ENCODE measurements at places on chromosomes 11 and 22.

GRCh38 chr11:84947970-84948580 lies 679.1 kb downstream of the DLG2 start:
- no peak for DNase-seq

GRCh38 chr11:68269414-68270081 lies 2.2 kb downstream of the C11orf24 start:
- no peak for DNase-seq

GRCh38 chr22:31081963-31082605 lies 966 bp downstream of the SMTN start:
- DNase-seq = no peak

- DNase-seq = no peak
Measured at GRCh38 chr11:36657610-36658267, 59.7 kb upstream of the RAG2 start.

DNA sequence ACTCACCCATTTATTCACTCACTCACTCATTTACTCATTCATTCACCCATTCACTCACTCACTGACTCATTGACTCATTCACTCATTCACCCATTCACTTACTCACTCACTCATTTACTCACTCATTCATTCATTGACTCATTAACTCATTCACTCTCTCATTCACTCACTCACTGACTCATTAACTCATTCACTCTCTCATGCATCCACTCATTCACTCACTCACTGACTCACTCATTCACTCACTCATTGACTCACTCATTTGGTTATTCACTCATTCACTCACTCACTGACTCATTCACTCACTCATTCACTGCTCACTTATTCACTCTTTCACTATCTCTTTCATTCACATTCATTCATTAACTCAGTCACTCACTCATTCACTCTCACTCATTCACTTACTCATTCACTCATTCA lies 2.5 kb upstream of the MUC5AC start:
- DNase-seq = no peak

DNA sequence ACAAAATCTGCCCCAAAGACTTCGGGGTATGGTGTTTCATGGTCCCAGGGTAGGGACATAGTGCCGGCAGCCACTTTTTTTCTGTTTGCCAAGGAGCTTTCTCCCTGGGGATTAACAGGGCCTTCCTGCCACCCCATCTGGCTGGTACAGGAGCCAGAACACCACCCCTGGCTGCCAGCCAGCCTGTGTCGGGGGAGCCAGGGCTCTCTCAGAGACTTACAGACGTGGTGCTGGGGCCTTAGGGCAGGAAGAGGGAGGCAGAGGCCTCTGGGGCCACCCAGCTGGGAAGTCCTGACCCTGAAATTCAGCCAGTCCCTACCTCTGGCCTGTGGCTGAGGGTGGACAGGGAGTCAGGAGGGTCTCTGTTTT lies 52.4 kb upstream of the CDON start:
- DNase-seq = no peak

DNA sequence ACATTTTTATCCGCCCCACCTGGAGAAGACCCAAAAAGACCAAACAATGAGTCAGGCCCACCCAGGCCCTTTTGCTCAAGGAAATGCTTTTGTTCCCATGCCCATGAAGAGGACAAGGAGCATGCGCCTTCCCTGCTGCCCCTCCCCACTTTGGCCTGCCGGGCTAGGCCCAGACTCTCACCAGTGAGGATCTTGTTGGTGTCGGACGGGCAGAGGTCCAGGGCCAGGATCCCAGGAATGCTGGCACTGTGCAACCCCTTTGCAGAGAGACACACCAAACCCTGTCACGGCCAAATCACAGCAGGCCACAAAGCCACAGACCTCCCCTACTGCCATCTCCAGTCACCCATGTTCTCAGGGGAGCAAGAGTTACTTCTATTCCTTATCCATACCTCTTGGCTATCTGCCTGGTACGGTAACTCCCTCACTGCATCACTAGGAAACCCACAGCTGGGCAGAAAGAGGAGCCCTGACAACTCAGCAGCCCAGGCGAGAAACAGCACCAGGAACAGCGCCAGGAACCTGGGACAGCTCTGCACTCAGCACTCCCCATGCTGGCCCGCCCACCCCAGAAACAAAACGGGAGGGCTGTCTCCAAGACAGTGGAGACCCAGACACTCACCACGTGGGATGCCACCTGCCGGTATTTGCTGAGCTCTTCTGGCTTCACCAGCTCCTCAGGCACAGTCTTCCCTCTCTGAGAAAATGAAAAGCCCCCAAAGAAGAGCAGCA lies 5.5 kb downstream of the PRPF19 start:
- DNase-seq = no peak

DNA sequence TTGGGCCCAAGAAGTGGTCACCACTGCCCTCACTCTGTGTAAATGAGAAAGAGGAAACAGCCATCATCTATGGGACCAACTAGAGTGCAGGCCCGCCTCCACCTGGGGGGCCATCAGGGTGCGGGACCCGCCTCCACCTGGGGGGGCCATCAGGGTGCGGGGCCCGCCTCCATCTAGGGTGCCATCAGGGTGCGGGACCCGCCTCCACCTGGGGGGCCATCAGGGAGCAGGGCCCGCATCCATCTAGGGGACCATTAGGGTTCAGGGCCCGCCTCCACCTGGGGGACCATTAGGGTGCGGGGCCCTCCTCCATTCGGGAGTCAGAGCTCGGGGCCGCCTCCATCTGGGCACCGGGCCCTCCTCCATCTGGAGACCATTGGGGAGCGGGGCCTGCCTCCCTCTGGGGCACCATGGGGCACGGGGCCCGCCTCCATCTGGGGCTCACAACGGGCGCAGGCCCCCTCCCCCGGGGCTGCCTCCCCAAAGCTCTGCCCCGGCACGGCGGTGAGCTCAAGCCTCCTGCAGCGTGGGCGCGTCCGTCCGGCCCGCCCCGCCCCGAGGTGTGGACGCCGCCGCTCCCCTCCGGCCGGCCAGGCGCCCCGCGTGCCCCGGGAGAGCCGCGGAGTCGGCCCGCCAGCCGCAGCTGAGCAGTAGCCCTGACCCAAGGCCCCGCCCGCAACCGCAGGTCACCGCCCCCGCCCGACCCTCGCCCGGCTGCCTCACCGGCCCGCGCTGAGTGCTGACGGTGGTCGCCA lies 512 bp downstream of the TOLLIP start:
- DNase-seq = no peak

- DNase-seq = no peak
Measured at GRCh38 chr22:18028817-18029527, 4.6 kb upstream of the MICAL3 start.

DNA sequence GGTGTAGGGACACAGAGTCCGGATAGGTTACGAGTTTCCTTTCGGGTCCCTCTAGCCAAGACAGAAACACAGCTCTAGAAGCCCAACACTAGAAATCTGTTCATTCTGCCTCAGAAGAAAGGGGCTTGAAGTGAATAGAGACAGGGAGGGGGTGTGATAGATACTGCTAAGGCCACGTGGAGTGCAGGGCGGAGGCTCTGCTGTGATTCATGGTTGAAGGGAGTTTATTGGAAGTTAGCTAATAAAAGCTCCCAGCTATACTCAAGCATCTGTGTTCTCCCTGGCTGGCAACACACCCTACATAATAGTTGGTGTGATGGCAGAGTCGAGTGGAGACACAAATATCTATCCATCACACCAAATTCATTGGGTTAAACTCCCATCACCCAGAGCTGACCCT lies 337.4 kb downstream of the CADM1 start:
- DNase-seq = no peak

GRCh38 chr11:11857769-11858168 lies 16.0 kb downstream of the USP47 start:
- no peak for DNase-seq

DNA sequence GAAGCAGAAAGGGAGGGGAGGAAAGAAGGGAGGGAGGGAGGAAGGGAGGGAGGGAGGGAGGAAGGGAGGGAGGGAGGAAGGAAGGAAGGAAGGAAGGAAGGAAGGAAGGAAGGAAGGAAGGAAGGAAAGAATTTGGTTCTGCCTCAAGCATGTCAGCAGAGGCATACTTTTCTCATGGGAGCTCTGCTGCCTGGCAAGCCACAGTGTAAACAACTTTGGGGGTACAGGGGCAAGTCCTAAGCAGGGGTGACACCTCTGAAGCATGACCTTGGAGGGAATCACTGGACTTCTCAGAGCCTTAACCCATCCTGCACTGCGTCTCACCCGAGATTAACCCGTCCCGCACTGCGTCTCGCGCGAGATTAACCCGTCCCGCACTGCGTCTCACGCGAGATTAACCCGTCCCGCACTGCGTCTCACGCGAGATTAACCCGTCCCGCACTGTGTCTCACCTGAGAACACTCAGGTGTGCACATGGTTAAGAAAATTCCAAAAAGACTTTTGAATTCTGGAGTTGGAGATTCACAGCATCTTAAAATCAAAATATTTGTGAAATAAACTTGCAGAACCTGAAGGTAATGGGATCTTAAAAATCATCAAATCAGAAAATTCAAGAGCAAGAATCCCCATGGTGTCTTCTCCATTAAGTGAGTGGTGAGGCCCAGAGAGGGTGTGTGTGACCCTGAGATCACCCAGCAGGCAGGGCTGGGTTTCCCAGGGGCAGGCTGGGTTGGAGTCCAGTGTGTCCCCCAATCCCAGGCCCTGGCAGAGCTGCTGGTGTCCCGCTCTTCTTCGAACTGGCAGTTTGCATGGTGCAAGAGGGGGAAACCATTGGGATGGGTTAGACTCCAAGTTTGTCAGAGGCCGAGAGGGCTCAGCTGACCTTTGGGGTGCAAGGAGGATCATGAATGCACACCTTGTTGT lies 190.4 kb downstream of the MN1 start:
- no peak for DNase-seq

DNA sequence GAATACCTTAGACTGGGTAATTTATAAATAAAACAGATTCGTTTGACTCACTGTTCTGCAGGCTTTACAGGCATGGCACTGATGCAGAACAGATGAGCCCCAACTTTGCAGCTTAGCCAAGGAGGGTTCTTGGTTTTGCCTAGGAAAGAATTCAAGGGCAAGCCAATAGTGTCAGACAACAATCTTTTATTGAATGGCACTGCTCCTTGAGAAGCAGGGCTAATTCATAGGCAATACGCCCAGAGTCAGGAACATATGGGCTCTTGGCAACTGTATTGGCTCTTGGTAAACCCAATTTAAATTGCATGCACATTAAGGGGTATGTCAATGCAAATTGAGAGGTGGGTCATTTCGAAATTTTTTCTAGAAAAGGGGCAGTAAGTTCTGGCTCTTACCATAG lies 87.9 kb downstream of the RAB38 start:
- DNase-seq = no peak

DNA sequence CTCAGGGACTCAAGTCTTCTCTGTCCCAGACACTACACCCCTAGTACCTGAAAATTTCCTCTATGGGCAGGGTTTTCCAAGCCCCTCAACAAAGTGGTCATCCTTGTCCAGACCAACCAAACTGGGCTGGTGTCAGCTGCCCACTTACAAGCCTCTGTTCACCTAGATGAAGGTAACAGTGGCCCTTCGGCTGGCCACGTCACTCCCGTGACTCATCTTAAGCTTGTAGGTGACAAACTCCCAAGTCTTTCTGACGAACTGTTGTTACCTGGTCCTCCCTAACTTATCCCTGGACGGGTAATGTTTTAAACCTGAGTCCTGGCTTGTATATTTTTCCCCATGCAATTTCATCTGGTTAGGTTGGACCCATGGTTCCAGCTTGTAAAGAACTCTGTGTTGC lies 4.7 kb downstream of the CXCR5 start:
- no peak for DNase-seq

GRCh38 chr11:41935241-41935640 lies 475.8 kb upstream of the LRRC4C start:
- no peak for DNase-seq

- DNase-seq = no peak
Measured at GRCh38 chr11:132742929-132743328, 789.4 kb downstream of the OPCML start.

GRCh38 chr11:47061429-47062178 lies 115.1 kb downstream of the ARFGAP2 start:
- no peak for DNase-seq

DNA sequence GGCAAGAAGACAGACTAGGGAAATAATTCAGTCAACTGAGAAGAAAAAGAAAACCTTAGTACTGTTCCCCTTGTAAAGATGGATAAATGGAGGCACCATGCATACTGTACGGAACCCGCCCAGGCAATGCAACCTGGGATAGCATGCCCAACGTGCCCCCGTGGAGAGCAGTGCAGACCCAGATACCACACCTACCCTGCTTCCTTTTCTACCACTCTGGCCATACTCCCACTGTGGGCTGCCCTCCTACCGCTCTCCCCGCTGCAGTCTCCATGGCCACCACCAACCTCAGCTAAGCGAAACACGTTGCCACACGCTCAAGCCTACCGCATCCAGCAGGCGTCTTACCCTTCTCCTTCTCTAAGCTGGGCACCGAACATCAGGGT lies 117.4 kb upstream of the SERPIND1 start:
- no peak for DNase-seq

- no peak for DNase-seq
Measured at GRCh38 chr11:131737357-131737756, 366.9 kb downstream of the NTM start.

GRCh38 chr11:26276798-26277424 lies 55.0 kb upstream of the ANO3 start:
- no peak for DNase-seq

GRCh38 chr11:35145271-35145670 lies 6.3 kb downstream of the CD44 start:
- DNase-seq = no peak

DNA sequence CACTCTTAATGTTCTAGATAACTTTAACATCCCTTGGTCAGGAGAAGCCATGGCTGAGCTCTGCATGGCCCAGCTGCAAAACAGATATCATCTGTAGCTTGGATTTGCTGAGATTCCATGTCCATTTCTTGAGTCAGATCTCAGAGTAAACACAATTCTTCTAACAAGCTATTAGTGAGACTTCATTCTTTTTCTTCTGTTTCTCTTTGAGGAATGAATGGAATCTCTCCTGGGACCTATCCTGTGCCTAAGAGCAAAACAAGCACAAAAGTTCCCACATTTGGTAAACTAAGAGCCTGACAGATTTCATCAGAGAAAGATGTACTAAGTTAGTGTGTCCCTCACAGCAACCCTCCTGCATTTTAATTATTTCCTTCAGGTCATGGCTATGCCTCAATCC lies 142.8 kb downstream of the MAML2 start:
- DNase-seq = no peak

DNA sequence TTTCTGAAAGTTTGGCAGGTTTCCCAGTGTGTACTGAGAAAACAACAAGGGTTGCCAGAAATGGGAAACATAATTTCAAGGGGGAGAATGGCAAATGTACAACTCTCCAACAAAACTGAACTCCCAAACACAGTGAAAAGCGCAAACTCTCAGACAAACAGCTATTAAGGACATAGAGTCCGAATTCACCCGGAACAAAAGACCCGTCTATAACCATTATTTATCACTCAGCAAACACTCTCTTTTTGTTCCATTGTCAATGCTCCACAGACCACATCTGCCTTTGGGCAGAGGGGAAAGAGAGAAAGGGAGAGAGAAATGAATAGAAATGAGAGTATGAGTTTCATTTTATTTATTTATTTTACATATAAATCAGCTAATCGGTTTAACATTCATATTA lies 21.7 kb downstream of the KIRREL3 start:
- no peak for DNase-seq

GRCh38 chr11:8011981-8012444 lies 24.9 kb downstream of the EIF3F start:
- DNase-seq = no peak
